ENCODE measurements at places on chromosomes 7 and 10.

DNA sequence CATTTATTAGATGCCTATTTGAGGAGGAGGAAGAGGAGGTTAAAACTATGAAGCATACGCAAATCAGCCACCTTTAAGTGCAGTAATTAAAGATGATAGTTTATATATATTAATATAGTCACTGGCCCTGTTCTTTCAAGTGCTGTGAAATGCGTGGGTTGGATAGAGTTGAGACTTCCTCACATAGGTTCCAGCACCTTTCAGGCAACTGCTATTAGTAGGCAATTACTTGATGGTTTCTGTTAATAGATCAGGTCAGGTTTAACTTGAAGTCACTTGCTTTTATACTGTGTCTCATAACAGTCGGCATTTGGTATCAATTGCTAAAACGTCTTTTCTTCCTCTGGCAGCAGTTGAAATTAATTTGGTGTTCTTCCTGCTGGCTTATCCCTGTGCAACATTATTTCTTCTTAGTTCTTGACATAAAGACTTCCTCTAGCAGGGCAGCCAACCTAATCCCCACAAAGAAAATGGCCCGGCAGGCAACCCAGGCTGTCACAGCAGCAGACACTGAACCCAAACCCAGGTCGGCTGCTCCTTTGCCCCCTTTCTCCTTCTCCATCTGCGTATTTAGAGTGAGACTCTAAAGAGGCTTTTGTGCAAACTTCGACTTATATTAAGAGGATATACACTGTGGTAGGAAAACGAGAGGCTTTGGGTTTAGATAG, 35.3 kb upstream of the BET1 start:
- no peak for DNase-seq

GRCh38 chr10:6647811-6648526, 67.9 kb upstream of the PRKCQ start:
- DNase-seq = peak; percentile 76

GRCh38 chr10:129491123-129491734, 24.2 kb downstream of the MGMT start:
- DNase-seq = no peak

GRCh38 chr10:13809427-13809826, 222.7 kb downstream of the PRPF18 start:
- DNase-seq = no peak

DNA sequence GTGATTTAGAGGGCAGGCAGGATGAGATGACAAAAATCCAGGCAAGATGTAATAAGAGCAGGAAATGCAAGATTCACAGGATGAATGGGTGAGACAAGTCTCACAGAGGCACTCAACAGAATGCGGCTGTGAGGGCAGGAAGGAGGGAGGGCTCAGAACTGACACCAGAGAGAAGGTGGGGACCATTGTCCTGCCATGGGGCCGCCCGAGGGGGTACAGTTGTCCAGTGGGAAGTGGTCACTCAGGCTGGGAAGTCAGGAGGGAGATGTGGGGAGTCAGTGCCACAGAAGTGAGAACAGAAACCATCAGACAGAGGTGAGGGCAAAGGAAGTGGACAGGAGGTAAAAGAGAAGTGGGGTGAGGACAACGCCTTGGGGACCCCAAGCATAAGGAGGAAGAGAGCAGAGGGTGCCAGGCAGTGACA, 8.9 kb downstream of the HIP1 start:
- no peak for DNase-seq

DNA sequence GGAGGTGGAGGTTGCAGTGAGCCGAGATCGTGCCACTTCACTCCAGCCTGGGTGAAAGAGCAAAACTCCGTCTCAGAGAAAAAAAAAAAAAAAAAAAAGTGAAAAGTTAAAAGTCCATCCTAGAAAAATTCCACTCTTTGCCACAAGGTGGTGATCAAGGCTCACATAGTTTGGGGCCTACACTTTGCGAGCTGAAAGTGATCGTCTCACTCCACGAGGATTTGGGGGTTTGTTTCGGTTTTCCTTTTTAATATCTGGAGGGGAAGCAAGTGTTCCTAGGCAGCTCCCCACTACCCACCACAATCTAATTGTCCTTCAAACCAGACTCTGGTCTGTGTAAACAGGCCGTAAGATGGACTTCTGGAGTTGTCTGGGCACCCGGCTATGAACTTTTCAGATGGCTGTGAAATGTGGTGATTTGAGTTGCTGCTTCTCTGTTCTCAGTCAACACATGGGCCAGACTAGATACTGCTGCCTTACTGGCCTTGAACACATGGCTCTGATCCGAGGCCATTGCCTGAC, 27.1 kb downstream of the PRLHR start:
- peak; percentile 68 for DNase-seq

DNA sequence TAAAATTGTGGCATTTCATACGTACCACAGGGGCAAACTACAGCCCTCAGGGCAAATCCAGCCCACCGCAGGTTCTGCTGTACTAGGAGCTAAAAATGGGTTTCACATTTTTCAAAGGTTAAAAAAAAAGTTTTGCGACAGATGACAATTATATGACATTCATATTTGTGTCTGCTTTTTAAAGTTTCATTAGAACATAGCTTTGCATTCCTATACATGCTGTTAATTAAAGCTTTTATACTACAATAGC, 758 bp upstream of the PNPLA8 start:
- DNase-seq = no peak

- DNase-seq = no peak
Observed at GRCh38 chr7:7567898-7568531, 1.3 kb downstream of the MIOS start.

DNA sequence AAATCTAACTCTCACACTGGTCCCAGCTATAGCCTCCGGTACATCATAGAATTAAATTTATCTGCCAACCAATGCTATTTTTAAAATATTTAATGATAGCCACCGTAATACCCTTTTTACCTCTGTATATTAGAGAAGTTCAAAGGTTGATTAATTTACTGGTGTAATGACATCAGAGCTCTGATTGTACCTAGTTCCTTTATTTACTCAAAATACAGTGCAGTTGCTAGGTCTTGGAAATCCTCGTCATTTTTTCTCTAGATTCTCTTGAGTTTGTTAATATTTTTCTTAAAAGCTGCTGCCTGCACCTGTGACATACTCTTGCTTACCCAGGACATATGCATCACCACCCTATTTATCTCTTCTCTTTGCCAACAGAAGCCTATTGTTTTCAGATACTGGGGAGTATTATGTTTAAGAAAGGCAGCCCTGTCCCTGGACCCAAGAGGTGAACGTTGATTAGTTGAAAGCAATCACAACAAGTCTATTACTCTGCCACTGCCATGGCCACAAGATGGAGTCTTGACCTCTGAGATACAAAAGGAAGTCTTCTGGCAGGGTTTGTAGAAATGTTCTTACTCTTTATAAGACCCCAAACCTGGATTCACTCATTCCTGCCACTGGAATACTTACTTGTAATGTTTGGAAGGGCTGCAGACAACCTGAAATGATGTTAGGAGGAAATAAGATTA, 25.6 kb upstream of the TMEM26 start:
- DNase-seq = no peak

DNA sequence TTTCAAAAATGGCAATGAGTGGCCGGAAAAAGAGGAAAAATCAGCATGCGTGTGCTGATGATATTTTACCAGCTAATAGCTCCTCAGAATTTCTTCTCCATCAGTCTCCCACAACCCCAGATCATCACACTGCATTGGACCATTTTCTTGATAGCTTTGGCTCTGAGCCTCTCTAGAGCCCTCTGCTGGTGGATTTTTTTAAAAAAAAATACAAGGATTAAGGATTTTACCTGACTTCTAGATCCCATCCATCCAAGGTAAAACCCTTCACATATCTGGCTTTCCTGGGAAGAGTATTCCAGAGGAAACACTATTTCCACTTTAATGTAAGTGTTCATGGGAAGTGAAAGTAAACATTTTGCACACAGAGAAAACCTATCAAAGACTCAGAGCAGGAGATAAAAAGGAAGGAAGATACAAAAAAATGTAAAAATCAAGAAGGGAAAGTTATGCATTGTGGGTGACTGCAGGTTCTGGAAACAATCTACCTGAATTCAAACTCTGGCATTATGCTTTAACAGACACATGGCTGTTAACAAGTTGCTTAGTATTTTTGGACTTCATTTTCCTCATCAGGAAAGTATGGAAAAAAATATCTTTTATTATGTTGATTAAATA, 380.9 kb downstream of the LRRTM3 start:
- no peak for DNase-seq

GRCh38 chr10:87547734-87548311, 43.1 kb downstream of the MINPP1 start:
- no peak for DNase-seq

DNA sequence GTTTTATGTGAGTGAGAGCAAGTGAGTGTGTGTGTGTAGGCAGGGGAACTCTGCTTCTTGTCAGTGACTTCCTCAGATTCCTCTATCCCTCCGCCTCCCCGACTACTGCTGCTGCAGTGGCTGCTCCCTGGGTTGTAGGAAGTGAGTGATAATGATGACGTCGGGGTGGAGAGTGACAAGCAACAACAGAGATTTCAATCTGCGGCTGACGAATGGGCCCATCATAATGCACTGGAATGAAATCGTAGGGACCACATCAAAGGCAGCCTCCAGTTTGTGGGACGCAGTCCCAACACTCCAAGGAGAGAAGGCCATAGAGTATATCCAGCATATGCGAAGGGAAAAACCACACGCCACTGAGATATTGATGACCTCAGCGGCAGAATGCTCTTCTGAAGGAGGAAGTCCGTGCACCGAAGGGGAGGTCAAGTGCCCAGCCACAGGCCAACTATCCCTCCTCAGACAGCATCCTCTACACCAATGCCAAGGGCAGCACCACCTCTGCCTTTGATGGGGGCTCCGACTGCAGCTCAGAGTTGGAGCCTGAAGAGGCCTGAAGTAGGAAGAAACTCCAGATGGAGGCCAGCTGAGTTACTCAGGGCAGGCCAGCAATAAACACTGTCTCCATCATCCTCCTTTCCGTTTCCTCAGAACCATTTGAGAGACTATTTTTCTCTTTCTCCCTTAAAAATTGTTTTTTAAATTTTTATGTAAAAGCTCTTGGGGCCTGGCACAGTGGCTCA, 11.3 kb upstream of the STMP1 start:
- no peak for DNase-seq

DNA sequence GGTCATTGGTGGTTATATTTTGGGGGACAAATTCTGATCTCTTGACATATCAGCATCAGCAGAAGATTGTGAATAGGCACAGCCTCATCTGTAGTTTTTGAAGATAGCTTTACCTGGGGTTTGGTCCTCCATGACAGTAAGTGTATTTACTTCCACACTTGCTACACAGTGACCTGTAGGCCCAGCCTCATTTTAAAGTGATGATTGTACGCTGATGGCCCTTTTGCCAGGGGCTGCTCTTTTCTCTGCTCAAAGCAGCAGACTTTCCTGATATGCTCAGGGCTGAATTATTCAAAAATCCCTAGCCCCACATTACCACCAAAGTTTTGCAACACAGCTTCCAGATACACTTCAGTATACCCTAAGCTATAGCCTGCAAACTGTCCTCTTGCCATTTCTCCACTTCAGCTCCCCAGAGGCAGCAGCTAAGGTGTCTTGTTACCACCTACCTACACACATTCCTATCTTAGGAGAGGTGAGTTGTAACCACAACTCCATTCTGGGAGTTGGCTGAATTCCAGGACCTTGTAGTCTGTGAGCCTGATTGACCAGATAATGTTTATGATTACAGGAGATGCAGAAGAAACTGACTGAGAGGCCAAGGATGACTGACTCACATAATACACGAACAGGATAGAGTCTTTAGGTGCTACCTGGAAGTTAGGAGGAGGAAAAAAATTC, 6.0 kb downstream of the ASB4 start:
- no peak for DNase-seq

DNA sequence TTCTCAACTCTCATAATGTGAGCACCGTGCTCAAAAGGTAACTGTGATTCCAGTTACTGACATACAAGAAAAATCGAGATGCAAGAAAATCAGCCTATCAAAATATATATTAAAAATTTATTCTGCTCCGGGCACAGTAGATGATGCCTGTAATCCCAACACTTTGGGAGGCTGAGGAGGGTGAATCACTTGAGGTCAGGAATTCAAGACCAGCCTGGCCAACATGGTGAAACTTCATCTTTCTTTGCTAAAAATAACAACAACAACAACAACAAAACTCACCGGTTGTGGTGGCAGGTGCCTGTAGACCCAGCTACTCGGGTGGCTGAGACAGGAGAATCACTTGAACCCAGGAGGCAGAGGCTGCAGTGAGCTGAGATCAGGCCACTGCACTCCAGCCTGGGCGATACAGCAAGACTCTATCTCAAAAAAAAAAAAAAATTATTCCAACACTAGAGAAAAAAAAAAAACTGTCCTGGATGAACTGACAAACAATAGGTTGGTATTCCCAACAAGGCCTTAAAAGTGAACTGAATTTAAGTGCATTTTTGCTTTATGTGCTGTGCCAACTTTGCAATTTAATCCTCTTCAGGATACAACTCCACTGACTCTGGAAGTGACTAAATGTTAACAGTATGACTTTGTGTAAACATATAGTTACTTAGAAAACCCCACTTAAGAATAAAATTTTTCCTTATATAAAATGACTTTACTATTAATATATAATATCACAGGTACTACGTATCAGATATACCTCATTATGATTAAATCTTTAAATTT, 51.1 kb downstream of the JMJD1C start:
- DNase-seq = no peak

DNA sequence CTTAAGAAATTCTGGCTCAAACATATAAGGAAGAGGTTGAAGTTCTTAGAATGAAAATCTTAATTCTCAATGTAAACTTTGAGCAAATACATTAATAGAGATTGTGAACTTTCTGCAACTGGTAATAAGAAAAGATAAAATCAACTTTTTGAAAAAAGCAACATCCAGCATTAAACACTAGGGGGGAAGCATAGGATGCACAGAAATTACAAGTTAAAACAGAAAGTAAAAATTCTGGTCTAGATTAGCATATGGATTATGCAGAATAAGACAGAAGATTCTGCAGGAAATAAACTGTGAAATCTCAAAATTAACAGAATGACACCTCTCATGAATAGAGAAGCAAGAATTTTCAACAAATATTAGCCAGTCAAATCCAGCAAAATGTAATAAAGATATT, 38.0 kb upstream of the CAV2 start:
- DNase-seq = no peak

DNA sequence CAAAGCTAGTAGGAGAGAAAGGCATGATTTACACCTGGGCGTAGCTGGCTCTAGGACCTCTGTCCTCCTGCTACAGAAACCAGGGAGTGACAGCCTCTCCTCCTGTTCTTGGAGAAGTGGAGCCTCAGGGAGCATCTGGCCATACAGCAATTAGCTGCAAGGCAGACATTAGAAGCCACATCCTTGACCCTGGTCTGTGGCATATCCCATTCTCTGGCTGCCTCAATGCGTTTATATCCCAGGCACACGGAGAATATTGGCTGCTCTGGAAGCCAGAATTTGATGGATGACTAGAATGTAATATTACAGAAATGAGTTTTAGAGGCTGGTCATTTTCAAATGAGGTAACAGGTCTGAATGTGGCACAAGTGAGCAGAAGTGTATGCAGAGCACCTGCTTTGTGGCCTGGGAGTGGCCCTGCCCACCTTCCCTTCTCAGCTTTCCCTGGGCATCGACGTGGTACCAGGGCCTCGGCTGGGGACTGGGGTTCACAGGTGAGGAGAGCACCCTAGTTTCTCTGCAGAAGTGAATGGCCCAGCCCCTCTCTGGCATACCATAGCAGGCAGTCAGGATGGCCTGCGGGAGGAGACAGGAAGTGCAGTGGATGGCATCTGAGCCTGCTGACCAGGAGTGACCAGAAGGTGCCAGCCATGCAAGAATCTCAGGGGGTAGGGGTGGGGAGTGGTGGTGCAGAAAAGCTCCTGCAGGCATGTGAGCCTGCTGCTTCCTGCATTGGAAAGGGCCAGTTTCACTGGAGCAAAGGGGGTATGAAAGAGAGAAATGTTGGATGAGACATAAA, 367.2 kb upstream of the ZNF32 start:
- no peak for DNase-seq

GRCh38 chr7:75739796-75740672, 1.3 kb upstream of the HIP1 start:
- DNase-seq = no peak
